ENCODE measurements at places on chromosomes 13 and 19.

DNA sequence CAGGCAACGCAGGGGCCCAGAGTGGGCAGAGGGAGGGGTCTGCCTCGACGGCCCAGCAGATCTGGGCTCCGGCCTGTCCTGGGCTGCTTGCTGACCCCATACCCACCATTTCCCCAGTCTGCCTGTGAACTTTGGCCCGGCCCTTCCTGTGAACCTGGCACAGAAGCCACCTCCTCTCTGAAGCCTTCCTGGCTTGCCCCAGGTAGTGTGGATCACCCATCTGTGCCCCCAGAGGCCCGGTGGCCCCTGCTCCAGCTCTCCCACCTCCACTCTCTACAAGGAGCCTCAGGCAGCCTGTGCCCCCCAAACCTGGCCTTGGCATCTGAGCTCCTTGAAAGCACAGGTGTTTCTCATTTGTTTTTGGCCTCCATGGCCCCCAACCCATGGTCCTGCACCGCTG is 15.7 kb downstream of the PLEKHF1 start:
- no peak for DNase-seq

DNA sequence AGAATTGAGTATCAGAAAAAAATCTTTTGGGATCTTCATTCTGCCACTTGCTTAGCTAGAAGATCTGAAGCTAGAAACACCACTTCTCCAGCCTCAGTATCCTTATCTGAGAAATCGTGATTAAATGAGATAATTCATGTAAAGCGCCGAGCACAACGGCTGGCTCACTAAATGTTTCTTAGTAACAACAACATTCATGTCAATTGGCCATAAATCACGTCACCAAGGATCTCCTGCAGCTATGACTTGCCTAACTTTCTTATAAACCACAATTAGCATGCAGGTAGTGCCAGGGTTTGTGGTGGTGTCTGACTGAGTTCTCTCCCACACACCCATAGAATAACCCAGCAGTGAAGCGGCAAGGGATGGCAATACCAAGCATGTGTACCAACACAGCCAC is 501.3 kb downstream of the EFNB2 start:
- DNase-seq = no peak

- no peak for DNase-seq
These were observed 6.1 kb upstream of the ADGRE5 start for GRCh38 chr19:14375055-14375581.

GRCh38 chr19:384799-385169 is 24.2 kb downstream of the C2CD4C start:
- no peak for DNase-seq

GRCh38 chr13:80437231-80437630 is 96.3 kb upstream of the SPRY2 start:
- DNase-seq = peak; percentile 30

DNA sequence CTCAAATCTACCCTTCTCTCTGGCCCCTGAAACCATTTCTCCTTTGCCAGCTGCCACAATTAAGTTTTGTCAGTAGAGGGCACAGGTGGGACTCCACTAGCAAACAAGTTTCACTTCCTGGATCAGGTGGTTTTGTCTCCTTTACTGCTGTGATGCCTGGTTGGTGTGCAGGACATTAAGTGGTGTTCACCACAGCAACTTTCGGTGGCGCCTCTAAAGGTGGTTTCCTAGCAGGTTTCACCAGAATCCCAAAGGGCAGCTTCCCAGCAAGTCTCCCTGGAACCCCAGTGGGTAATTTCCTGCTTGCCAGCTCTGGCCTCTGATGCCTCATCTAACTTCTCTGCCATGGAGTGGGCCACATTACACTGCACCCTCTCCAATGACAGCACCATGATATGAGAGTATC is 16.6 kb downstream of the MED4 start:
- DNase-seq = no peak

DNA sequence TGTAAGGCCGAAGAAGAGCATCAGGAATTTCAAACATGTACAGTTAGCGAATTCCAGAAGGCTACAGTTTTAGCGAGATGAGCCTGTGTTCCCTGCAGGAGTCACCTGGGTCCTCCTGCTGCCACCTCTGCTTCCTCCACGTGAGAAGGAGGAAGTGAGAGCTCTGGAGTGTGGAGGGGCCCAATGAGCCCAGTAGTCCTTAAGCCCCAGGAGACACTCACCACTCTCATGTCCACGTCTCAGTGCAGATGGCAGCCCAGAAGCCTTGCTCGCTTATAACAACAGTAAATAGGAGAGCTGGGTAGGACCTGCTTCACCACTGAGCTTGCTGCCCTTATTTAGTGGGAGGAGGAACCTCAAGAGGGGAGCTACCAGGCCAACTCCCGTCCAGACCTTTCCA is 44.3 kb downstream of the SERP2 start:
- DNase-seq = no peak

- no peak for DNase-seq
These were observed 95.6 kb upstream of the RFC3 start for GRCh38 chr13:33722216-33722915.

- DNase-seq = no peak
These were observed 549.6 kb upstream of the SLC10A2 start for GRCh38 chr13:103615771-103616170.

DNA sequence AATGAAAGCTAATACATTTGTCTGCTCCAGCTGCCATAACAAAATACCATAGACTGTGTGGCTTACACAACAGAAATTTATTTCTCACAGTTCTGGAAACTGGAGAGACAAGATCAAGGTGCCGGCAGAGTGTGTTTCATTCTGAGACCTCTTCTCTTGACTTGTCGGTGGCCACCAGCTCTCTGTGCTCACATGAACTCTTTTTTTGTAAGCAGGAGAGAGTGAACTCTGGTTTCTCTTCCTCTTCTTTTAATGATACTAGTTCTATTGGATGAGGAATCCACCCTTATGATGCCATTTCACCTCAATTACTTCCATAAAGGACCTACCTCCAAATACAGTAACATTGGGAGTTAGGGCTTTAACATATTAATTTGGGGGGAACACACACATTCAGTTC is 11.7 kb downstream of the KCTD12 start:
- no peak for DNase-seq

GRCh38 chr13:106230450-106230849 is 305.0 kb downstream of the EFNB2 start:
- DNase-seq = peak; percentile 13

DNA sequence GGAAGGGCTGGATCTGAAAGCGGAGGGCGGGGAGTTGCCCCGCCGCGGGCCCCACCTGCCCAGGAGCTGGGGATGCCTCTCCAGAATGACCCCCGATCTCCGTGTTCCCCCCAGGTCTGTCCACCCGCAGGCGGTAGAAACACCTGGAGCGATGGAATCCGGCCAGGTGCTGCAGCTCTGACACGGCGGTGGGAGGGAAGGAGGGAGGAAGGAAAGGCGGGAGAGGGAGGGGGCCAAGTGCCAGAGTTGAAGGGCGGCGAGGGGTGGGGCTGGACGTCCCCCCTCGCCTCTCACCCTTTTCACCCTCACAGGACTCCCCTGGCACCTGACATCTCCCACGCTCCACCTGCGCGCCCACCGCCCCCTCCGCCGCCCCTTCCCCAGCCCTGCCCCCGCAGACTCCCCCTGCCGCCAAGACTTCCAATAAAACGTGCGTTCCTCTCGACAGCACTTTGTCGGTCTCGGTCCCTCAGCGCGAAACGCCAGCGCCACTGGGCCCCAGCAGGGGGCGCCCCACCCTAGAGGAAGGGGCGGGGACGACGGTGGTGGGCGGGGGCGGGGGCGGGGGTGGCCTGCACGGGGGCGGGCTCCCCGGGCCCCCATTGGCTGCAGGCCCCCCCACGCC is 337 bp upstream of the FXYD7 start:
- peak; percentile 47 for DNase-seq

GRCh38 chr13:97875218-97875617 is 78.3 kb upstream of the IPO5 start:
- DNase-seq = no peak

GRCh38 chr19:11295665-11296245 is at the start of gene TSPAN16:
Gene TSPAN16, plus strand, starts transcription at chr19:11296160. Its CDS starts 138 bp downstream, at chr19:11296298.
- no peak for DNase-seq

- DNase-seq = no peak
These were observed 3.1 kb upstream of the SOHLH2 start for GRCh38 chr13:36217456-36217855.

DNA sequence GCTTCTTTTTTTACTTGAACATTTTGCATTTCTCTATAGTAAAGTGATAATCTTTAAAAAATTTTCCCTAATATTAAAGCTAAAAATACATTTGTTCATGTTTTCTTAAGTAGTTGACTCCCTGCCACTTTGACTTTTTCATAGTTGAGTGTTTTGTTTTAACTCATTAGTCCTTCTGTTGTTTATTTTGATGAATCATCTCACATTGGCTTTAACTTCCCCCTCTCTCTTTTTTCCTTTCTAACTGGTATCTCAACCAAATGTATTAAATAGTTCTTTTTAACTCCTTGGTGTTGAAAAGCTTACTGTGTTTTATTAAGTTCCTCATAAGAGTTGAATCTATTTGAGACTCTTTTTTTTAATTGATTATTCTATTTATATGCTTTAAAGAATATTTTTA is 2.8 kb downstream of the TNFSF13B start:
- no peak for DNase-seq

GRCh38 chr19:38394488-38394887 is 6.0 kb downstream of the SPRED3 start:
- DNase-seq = no peak

GRCh38 chr13:111165241-111166010 is 50.3 kb downstream of the ARHGEF7 start:
- no peak for DNase-seq

DNA sequence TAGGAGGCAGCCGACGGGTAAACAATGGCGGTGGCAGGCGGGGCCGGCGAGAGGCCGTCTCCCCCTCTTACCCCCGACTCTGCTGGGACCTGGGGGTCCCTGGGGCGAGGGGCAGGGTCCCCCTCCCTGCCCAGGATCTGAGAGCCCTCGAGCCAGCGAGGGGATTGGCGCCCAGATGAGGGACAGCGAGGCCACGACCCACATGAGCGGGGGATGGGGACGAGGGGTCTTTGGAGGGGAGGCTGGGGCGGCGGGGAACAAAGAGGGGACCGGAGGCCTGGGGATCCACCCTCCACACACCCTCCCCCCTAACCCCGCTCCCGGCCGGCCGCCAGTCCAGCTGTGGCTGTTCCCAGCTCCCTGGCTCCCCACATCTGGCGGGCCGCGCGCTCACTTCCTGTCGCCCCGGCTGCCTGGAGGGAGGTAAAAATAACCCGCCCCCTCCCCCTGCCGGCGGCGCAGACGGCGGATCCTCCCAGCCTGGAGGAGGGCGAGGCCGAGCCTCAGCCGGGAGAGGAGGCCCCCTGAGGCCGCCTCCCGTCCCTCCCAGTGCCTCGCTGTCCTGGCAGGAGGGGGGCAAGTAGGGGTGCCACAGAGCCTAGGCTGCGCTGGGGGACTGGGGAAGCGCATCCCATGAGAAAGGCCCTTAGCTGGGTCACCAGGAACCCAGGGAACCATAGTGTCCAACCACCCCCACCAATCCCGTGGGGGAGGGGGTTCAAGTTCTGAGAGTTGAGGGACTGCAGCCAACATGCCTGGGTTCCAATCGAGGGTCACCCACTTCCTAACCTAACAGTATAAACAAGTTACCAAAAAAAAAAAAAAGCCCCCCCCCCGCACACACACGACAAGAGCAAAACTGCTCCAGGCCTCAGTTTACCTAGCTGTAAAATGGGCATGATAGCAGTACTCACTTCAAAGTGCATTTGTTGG is 29.3 kb upstream of the NANOS3 start:
- DNase-seq = peak; percentile 94

DNA sequence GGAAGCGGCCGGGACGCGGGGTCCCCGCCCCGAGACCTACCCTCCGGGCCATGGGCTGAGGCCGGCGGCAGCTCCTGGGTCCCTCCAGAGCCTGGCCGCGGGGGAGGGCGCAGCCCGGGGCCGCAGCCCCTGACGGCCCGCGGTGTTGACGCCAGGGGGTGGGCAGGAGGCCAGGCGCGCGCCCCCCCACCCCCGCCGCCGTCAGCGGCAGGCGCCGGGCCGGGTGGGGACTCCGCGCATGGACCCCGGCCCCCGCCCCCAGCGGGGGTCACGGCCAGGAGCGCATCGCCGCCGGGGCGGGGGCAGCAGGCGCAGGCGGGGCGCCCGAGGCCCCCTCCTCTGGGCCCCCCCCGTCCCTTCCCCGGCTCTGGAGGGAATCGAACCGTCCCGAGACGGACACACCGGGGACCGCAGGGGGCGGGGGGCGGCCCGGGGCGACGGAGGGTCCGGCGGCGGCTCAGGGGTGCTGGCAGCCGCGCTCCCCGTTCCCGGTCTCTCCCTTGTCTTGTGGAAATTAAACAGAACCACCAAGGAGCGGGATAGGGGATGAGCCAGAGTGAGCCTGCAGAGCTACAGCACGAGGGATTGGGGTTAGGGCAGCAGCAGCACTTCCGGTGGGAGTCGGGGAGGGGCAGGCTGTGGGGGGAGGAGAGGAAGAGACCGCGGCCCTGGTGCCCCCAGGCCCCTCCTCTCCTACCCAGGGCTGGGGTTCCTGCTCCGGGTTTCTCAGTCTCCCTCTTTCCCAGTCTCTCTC is at the start of gene MEIS3:
TSS of gene MEIS3 (minus strand) at position 498 of the 754 bp plus-strand sequence. CDS start at position 52, 446 bp downstream.
- DNase-seq = peak; percentile 50

DNA sequence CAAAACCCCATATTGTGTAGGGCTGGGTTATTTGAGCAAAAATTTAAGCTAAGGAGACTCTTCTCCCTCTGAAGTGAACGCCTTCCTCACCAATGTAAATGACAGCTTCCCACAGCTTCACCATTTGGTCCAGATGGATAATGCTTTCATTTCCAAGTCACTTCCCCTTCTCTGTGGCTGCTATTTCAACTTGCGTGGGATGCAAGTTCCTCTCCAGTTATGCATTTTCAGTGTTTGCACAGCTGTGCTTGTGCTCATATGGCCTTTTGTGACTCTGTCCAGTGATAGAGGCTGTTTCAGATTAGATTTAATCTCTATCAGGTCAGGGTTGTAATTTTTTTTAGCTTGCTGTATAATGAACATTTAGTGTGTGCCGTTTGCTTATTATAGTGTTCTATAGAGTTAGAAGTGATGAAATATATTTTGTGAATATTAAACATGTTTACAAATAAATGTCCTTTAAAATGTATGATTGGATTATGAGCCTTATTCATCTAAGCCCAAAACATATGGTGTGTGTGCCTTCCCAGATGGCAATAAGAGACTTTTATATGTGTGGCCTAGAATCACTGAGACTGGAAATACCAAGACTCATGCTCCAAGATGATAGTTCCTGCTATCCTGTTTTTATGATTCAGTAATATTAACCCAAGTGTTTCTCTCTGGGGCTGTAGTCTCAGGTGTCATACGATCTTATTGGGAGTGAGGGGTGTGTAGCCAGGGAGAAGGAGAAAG is 86.6 kb downstream of the TNFRSF19 start:
- DNase-seq = peak; percentile 53

GRCh38 chr13:110636053-110636475 is 20.7 kb downstream of the NAXD start:
- DNase-seq = no peak

DNA sequence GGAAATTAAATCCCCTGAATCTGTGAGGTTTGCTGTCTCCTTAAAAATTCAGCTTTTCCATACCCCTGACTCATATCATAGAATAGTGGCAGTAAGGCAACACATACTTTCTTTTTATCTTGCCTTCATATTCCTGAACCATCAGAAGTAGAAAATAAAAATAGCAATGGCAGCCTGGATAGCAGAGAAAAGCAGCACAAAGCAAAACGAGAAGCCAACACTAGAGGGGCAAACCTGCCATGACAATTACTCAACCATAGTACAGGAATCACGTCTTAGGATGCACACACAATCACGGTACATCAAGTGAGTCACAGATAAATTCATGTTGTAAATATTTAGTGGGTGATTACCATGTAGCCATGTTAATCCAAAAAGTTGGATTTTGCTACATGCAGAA is 343.0 kb downstream of the ITGBL1 start:
- no peak for DNase-seq
